ENCODE measurements at places on chromosomes 6 and 20. TPM values are rescaled to one million over a fixed set of nuclear protein-coding genes. Genes with fewer than 3 reads are reported as not detected.

Gene CCN2
- total RNA-seq, result 35.2 TPM

Gene CALHM6
- total RNA-seq, result not detected

Gene TXLNB
- not detected for total RNA-seq

Gene CFAP206
- total RNA-seq, result 0.17 TPM

Gene CDH4
- total RNA-seq, result 7.8 TPM

Gene MAFB
- total RNA-seq, result 0.05 TPM

Gene SS18L1
- 10.1 TPM for total RNA-seq

Gene EGFL8
- 2.2 TPM for total RNA-seq

Gene LAMA2
- 0.73 TPM for total RNA-seq

Gene CALHM5
- 0.10 TPM for total RNA-seq

Gene CST2
- total RNA-seq, result 0.53 TPM

Gene VSX1
- total RNA-seq, result 1.6 TPM

Gene MACROD2
- 0.64 TPM for total RNA-seq

Gene CST5
- not detected for total RNA-seq

Gene CCDC170
- total RNA-seq, result 0.14 TPM

Gene C6orf132
- 1.3 TPM for total RNA-seq

Gene IMPG1
- not detected for total RNA-seq

Gene DSP
- 48.9 TPM for total RNA-seq

Gene GHRH
- not detected for total RNA-seq

Data from A549 treated with RU486 at 1 μM for 4 hours (cell line).